Lung (tissue), 17 donors: ENCODE measurements at places on chromosomes 16 and 17. TPM values are rescaled to one million over a fixed set of nuclear protein-coding genes. Genes with fewer than 3 reads are reported as not detected.

The LRRC75A gene
- 3.3 TPM for total RNA-seq

DNA sequence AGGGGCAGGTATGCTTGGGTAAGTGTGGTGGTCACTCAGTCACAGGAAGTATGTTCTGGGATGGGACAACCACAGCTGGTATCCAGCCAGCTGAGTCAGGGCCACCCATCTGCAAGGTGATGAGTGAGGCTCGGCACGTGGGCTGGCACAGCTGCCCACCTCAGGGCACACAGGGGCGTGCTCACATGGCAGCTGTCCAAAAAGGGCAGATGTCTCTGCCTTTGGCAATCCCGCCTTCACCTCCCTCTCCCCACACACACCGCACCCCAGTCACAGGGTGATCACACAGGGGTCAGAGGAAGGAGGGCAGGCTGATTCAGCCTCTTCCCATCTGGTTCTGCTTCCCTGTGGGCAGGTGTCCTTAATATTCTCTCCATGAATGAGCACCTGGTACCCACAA is 85.9 kb upstream of the TOB1 start:
- DNase-seq, result no peak
- H3K36me3 ChIP-seq, result no peaks in the 10 kb centered on the region
- H3K27ac ChIP-seq, result no peak overlapping the region
- no peaks in the 10 kb centered on the region for H3K27me3 ChIP-seq
- no peak overlapping the region for H3K4me3 ChIP-seq

The USP22 gene
- total RNA-seq, result 169 TPM

The CLUH gene
- total RNA-seq, result 29.7 TPM

The KRT39 gene
- total RNA-seq, result not detected
